ENCODE measurements at places on chromosomes 7 and 10. TPM values are rescaled to one million over a fixed set of nuclear protein-coding genes. Genes with fewer than 3 reads are reported as not detected.

The CALHM1 gene
- not detected for total RNA-seq

The DENND11 gene
- 7.1 TPM for total RNA-seq

The VAX1 gene
- total RNA-seq, result 1.7 TPM

The ZNF804B gene
- not detected for total RNA-seq

The SGCE gene
- total RNA-seq, result 55.7 TPM

The PLEKHS1 gene
- 0.07 TPM for total RNA-seq
